ENCODE measurements at places on chromosomes 16 and 17. TPM values are rescaled to one million over a fixed set of nuclear protein-coding genes. Genes with fewer than 3 reads are reported as not detected.

GRCh38 chr16:12557786-12558185 lies 245.9 kb downstream of the CPPED1 start:
- no peak for DNase-seq

DNA sequence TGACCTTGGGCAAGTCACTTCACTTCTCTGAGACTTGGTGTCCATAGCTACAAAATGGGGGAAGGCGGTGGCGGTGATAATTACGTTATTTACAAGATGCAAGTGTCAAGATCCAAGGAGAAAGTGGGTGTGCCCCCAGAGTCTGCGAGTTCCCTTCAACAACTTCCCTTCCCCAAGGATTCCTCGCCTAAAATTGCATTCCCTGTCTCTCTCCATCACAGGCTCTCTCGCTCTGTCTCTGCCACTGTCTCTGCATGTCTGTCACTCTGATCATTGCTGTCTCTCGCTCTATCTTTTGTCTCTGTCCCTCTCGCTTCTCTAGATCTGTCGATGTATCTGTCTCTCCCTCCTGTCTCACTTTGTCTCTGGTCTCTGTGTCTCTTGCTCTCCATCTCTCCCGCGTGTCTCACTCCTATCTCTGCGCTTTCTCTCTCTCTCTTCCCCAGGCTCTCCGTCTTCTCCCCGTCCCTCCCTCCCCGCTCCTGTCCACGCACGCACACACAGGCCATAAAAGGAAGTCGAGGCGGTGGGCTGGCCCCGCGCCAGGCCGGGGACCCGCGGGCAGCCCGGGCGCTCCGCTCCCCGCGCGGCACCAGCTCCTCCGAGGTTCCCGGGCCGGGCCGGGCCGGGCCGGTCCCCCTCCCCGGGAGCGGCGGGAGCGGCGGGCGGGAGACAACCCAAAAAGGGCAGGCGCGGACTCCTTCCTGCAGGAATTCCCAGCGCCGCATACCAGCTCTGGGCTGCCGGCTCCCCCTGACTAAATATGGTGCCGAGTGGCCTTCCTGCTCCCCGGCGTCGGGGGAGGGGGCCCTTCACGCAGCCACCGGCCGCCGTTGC lies 1.1 kb upstream of the MYH11 start:
- peak; percentile 67 for DNase-seq

DNA sequence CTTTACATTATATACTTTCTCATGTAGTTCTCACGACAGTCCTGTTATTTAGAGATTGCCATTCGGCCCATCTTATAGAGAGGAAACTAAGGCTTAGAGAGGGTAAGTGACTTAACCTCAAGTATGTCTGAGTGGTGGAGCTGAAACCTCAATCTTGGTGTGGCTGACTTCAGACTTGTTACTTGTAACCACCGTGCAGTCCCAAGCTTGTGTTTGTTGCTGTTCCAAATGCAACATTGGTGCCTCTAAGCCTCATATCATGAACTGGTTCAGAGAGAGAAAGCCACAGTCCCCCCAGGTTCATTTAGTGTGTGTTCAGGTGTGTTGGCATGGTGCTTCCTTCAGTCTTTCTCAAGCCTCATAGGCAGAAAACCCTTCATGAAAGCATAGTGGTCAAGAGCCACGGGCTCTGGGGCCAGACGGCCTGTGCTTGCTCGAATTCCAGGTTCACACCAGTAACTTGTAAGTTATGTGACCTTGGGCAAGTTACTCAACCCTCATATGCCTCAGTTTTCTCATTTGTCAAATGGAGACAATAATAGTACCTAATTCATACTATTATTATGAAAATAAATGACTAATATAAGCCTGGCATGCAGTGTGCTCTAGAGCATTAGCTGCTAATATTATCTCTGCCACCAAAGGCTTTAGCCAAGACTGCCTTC lies 39.9 kb downstream of the CDH1 start:
- DNase-seq: no peak

Gene OTOP2
- not detected for total RNA-seq

Gene TEKT1
- total RNA-seq: not detected

DNA sequence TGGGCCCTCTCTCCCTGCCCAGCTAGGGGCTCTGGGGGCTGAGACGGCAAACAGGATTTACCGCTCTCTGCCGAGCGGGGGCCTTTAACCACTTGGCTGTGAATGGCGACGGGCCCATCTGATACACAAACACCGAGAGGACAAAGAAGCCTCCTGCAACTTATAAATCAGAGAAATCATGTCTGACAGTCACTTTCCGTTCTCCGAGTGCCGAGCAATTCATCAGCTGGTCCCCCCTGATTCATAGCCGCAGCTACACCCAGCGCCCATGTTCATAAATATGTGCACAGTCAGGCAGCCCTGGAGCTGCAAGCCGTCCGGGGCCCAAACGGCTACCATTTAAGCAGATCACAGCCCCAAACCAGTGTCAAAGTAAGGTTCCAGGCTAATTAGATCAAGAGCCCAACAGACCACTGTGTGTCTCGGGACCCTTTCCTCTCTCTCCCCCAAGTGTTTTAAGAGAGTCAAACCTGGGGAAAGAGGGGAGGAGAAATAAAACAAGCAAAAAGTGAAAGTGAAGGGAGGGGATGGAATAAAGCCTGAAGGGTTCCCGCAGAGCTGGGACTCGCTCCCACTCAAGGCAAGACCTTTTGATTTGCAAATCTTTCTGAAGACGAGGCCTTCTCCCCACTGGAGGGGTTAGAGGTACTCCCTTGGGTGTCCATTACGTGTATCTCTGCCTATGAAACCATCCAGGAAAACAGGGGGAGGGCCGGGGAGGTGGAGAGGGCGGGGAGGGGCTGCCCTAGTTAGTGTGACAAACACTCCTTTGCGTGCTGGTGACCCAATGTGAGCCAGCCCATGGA lies 154.7 kb downstream of the C16orf78 start:
- DNase-seq: no peak

GRCh38 chr17:2388020-2388682 lies 12.7 kb downstream of the MNT start:
- no peak for DNase-seq

- no peak for DNase-seq
Measured at GRCh38 chr16:17420816-17421215, 49.9 kb downstream of the XYLT1 start.

- no peak for DNase-seq
Measured at GRCh38 chr17:81346908-81347349, 48.3 kb upstream of the BAHCC1 start.

Gene CTF1
- total RNA-seq: 9.3 TPM

GRCh38 chr17:58755577-58756245 lies at the start of gene PPM1E:
Gene PPM1E (plus strand): TSS chr17:58755854.
- peak; percentile 69 for DNase-seq

DNA sequence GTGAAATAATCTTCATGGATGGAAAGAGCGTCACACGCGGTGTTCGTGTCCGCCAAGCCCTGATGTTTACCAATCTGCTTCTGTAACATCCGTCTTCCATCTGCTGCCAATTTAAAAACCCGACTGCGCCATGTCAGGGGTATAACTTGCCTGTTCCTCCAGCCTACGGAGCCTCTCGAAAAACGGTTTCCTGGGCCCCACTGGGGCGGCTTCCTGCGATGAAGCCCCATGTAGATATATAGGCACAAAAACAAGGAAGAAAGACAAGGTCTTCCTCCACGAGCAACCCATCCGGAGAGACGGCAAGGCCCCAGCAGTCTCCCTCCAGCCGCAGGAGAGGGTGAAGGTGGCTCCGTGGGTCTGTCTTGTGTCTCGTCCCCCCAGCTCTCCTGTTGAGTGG lies at the start of gene PTX4:
PTX4 (minus strand) TSS at position 326 of the 400 bp plus-strand sequence; CDS start at position 291, 35 bp downstream.
- DNase-seq: no peak

Gene CTRL
- total RNA-seq: 0.96 TPM

Gene CMTM2
- 3.1 TPM for total RNA-seq

Gene FBXW10
- total RNA-seq: not detected

GRCh38 chr16:86931410-86931941 lies 353.1 kb downstream of the FOXL1 start:
- no peak for DNase-seq

DNA sequence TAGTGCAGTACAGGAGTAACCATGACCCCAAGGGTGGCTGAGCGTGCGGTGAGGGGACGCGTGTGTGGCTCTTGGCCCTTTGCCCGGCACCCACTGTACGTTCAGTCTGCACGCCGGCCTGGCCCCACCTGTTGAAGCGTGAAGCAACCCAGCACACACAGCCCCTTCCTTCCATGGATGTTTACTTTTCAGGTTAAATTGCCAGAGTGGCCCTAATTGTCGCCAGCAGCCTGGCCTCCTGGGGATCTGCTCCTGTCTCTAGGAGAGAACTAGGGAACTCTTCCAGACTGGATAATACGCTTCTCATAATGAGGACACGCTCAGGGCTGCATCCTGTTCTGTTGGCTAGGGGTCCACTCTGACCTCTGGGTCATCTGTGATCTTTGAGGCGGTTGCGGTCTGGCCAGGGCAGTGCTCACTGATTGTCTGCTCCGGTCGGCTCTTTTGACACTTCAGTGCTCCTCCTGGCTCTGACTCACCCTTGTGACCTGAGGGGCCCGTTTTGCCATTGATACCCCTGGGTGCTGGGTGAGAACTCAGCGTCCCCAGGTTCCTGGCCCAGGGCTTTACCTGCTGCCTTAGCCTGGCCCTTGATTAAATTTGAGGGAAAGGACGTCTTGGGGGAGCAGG lies 27.7 kb downstream of the TPSG1 start:
- DNase-seq: no peak

All from upper lobe of right lung (tissue), 1 donor.